Mammary epithelial cell (primary cell): ENCODE measurements at places on chromosomes 2 and 18.
A peak's percentile ranks its signal among the peaks of the same experiment; 100 is the strongest.

DNA sequence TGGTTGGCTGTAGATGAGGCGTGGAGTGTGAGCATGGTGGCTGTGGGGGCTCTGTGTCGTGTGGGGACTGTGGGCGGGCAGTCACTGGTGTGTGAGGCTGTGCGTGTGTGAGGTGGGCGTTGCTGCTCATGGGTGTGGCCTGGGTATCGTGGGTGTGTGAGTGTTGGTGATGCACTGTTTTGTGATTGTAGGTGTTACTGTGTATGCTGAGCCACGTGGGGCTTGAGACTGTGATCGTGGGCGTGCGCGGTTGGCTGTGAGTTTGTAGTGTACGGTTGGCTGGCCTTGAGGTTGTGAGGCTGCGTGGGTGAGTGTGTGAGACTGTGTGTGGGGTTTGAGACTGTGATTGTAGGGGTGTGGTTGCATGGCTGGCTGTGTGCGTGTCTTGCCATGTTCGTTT lies 8.5 kb downstream of the INHBB start:
- no peak for DNase-seq

DNA sequence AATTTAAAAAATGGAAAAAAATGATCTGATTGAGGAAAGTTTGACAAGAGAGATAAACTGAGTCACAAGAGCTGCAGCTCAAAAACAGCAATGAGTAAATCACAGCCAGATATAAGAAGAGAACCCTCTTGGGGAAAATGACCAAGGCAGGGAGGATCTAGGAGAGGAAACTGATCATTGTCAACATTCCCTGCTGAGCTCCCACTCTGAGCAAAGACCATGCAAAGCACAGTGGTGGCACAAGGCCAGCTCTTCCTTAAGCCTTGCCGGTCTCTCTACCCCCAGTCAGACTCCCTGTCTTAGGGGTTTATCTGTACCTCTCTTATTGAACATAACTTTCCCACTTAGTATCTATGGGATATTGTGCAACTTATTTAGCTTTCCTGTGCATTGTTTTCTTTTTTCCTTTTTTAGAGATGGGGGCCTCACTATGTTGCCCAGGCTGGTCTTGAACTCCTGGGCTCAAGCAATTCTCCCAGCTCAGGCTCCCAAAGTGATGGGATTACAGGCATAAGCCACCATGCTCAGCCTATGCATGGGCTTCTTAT lies 54.0 kb upstream of the PPP1CB start:
- no peak for DNase-seq

- DNase-seq: no peak
These were observed 4.5 kb upstream of the LIMS2 start for GRCh38 chr2:127679680-127680361.

DNA sequence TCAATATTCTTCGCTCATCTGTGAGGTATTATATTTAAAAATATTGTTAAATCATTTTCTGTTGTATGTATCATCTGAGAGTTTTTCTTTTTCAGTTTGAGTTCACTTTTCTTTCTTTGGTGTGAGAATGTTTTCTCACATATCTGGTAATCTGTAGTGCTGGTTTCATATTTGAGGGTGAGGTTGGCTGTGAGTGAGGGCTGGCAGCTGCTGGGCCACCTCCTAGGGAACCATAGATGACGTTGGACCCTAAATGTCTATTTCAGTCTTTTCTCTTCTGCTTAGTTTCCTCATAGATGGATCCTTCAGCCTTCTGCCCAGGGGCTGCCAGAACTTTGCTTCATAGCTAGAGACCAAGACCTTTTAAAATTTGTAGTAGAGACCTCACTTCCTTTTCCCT lies 33.5 kb downstream of the MGAT5 start:
- no peak for DNase-seq

DNA sequence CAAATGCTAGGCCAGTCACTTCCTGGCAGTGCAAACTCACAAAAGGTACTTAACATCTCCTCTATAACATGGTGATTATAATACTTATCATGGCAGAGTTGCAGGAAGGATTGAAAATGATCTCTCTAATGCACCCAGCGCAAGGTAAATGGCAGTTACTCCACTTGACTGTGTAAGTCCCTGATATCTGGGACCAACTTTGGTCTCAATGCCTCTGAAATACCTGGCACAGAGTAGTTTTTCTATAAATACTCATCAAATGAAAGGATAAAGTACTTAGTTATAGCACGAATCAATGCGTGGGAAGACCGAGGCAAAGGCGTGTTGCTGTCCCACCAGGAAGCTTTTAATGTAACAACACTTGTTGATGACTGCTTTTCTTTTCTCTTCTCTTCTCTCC lies 24.8 kb downstream of the LRRC30 start:
- no peak for DNase-seq

DNA sequence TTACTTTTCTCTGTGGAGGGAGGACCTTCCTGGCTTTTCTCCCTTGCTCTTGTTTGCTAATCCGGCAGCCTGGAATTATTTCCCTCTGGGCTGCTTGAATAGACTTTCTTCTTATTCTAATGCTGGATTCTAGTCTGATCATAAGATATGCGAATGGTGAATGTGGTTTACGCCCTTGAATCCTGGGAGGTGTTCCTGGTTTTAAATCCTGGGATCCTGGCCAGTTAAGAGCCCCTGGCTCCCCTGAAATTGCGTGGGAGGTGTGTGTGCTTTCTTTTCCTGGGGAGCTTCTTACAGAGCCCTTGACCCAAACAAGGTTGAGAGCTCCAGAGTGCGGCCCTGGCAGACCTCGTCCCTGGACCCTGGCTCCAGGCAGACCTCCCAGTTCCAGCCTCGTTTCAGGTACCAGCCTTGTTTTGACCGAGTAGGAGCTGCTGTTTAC lies 2.8 kb downstream of the SH3BP4 start:
- no peak for DNase-seq

DNA sequence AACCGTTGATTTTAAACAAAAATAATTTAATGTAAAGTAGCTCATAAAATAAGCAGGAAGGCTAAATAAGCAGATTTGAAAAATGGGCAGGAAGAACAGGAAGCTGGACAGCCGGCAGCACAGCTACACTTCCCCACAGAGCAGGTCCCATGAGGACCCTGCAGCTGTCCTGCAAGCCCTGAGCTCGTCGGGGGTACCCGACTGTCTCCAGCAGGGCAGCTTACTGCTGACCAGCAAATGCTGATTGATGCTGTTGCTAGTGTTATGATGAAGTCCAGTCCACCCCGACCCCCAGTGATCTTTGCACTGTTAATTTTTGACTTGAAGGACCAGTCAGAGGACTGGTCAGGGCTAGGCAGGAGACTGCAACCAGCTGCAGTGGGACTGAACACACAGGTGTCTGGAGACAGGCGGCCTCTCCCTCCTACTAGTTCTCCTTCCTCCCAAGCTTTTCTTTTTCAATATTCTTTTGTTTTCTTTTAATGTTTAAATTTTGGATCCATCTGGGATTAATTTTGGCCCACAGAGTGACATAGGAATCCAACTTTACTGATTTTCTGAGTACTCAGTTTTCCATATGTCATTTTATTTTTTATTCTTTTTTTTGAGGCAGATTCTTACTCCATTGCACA lies 27.7 kb downstream of the POLE4 start:
- DNase-seq: no peak

- no peak for DNase-seq
These were observed 83.2 kb downstream of the TANC1 start for GRCh38 chr2:159051661-159052060.

- no peak for DNase-seq
These were observed 39.2 kb downstream of the PID1 start for GRCh38 chr2:229231885-229232284.

- DNase-seq: peak; percentile 11
These were observed 145.1 kb downstream of the CDC42EP3 start for GRCh38 chr2:37526323-37526722.

GRCh38 chr2:149858216-149858615 lies 270.6 kb upstream of the MMADHC start:
- DNase-seq: no peak

DNA sequence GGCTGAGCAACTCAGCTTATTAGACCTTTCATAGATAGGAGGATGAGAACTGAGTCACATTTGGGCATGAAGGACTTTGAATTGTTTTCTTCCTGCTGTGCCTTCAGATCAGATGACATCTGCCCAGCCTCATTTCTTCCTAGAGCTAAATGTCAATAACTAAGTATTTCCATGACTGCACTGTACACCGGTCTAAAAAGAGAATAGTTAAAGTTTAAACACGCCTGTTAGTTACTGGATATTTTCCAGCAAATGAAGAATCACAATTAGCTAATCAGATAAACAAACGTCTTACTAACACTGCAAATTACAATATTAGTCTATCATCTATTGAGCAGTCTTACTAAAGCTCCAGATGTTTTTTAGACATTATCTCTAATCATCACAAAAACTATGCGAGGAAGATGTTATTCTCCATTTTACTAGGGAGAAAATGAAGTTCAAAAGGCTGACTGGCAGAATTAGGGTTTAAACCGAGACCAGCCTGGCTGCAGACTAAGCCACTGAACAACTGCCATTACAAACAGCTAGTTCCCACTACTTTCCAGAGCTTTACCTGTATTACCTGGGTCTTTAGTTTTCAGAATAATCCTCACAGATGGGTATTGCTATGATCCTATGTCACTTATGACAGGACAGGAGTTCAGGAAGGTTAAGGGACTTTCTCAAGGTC lies 69.4 kb upstream of the ZNF397 start:
- no peak for DNase-seq

DNA sequence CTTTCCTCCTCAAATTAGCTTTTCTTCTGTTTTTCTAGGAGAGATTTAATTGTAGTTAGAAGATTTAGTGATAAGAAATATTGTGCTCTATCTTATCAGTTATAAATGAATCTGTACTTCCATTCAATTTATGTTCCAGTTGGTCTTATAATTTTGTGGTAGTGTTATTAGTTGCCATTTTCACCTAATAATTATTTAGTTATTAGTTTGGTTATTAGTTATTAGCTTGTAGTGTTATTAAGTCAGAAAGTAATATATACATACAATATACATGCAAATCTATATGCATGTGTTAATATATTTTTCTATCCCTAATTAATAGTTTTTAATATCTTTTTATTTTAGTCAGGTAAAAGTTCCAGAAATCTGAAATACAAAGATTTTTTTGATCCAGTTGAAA lies 3.2 kb downstream of the MPHOSPH10 start:
- DNase-seq: no peak

- DNase-seq: no peak
These were observed 80.4 kb downstream of the LCLAT1 start for GRCh38 chr2:30527411-30527810.

DNA sequence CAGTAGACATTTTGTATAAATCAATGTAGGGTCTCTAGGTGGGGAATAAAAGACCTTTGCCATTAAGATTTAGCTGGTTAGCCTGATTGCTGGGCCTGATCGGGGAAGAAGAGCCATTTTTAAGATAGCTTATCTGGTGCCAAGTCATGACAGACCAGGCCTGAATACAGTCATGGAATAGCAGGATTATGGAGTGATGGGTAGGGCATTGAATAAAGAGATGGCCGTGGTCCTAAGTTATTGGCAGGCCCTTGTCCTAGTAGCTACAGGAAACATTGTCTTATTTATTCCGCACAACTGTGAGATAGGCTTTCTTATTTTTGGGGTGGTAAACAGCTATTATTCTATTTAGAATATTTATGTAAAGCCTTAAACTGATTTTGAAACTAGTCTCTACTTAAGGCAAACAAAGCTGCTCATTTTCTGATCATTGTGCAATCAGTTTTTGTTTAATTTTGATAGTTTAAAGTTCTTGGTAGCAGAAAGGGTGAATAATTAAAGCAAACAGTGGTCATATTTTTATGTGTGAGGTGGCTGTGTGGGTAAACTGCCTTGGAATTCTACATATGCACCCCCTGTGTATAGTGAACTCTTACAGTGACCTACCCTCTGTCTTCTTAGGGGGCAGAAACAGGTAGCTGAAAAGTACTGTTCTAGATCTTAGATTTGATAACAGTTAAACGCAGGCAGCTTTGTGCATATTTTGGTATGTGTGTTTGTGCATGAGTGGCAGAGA lies 22.6 kb downstream of the ZNF236 start:
- DNase-seq: no peak

DNA sequence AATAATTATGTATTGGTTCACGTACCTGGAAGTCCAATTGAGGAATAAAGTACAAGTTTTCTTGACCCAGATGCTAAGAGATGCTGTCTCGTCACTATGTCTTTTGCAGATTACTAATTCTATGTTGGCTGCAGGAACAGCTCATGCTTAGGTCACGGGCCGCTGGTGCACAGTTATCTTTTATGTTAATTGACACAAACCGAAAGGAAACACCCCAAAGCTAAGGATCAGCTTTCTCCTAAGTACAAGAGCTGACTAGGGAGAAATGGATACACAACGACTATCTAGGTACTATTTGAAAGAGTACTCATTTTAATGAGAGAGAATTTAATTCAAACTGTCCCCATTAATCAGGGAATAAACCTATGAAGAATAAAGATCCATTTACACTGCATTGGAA lies 217.7 kb upstream of the SLC35G4 start:
- no peak for DNase-seq

GRCh38 chr2:59540864-59541263 lies 1012.6 kb downstream of the BCL11A start:
- no peak for DNase-seq

- DNase-seq: peak; percentile 58
These were observed 249.7 kb upstream of the OSR1 start for GRCh38 chr2:19607931-19608771.

DNA sequence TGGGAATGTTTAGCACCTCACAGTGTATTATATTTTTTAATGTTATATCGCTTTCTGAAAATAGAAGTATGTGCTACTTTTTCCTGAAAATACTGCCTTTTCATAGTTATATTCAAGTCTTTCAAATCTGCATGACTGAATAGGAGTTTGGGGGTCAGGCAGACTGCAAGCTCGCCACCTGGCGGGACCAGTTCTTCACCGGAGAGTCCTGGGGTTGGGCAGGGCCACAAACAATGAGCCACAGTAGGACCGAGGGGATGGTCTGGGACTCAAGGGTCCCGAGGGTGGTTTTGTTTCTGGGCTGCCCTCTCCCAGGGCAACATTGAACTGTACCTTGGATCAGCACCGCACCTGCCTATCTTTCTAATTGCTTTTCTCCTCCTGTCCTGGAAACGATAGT lies 70.6 kb downstream of the VWA3B start:
- DNase-seq: no peak

GRCh38 chr2:17299891-17300540 lies 218.2 kb downstream of the RAD51AP2 start:
- peak; percentile 99 for DNase-seq
